ENCODE measurements at places on chromosomes 6 and 20.

DNA sequence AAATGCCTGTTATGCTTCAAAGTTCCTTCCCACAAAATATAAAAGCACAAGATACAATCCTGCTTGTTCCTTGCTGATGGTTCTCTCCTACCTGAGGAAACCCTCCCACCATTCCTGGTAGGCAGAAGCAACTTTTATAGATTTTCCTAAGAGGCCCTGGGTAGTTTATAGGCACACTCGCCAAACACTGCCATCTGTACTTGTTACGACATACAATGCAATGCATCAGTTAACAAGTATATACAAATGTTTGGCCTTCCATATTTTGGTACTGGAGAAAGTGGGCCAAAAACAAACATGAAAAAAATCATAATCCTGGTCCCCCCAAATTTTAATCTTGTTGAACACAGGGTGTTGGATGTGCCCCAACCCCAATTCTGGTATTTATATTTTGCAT, 16.6 kb downstream of the MCM9 start:
- DNase-seq: no peak

GRCh38 chr6:41022294-41022693, 16.7 kb downstream of the UNC5CL start:
- DNase-seq: no peak

DNA sequence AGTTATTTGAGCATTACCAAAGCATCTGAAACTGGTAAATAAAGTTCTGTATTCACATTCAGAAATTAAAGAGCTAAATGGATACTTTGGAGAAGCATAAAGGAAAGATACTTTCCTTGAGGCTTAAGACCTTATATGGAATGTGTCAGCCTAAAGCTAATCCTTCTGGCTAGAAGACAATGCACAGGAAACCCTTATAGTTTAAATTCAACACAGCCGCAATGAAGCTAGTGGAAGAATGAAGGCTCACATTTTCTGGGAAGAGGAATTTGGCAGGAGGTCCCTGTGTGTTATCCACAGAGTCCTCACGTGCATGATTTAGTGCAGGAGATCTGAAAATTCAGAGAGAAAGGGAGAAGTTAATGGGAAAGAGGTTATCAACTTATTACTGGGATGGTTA, 21.5 kb upstream of the CHD6 start:
- DNase-seq: no peak

DNA sequence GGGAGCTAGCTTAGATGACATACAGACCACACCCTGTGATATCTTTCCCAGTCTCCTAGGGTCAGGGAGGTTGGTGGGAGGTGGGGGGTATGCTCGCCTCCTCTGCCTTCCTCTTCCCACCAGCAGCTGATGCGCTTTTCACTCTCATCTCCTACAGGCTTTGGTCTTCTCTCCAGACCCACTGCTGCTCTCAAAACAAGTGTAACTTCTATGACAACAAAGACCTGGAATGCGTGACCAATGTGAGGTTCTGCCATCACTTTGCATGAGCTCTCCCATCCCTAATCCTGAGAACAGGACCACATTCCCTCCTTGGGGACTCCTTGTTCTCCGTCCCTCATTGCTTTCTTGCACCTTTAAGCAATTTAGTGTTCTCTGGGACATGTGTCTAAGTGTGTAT, 2.7 kb downstream of the CTSA start:
- no peak for DNase-seq

DNA sequence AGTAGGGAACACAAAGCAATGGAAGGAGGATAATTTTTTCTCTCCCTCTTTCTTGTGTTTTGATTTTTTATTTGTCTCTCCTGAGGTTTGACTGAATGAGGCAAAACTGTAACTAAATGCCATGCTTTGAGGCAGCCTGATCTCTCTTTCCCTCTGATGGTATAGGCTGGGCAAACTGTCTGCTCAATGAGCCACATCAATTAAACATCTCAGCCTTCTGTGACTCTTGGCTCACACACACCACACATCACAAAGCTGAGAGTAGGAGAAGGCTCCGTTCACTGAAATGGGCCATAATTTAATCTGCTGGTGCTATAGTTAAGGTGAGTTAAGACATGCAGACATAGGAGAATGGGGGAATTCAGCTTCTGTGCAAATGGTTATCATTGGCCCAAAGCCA, 28.1 kb upstream of the SCGN start:
- DNase-seq: no peak

- DNase-seq: peak; percentile 45
Measured at GRCh38 chr6:153210083-153210482, 79.0 kb upstream of the RGS17 start.

DNA sequence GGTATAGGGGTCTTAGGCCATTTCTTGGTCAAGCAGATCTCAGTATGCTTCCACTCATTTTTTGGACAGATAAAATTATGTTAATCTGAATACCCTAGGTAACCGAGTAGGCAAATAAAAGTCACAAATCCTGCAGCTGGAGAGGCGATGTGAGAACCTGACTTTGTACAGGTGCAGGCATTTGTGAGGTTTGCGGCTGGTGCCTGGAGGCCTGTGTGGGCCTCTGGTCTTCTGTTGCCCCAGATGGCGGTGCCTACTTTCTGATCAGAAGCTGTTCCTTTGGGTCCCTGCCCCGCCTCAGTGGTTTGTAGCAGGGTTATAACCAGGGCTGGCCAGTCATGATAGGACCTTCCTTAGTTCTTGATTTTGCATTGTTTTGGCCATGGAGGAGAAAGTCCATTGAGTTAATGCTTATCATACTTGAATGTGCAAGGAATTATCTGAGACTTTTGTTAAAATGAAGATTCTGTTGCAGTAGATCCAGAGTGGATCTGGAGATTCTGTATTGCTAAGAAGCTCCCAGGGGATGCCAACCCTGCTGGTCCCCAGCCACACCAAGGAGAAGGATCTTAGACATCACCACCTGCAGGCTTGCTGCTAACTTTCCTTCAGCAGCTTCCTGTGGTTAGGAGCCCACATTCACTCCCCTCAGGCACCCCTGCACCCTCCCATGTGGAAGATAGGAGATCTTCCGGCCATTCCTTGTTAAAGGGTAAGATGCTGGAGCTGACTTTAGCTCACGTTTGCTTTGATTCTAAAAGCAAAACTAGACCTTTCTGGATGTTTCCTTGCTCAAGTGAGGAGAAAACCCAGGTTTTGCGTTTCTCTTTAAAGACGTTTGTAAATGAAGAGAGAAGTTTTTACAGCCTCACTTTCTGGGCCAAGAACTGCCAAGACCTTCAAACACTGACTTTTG, 50.7 kb downstream of the LRRC1 start:
- no peak for DNase-seq

GRCh38 chr6:3542032-3542640, 85.3 kb upstream of the SLC22A23 start:
- DNase-seq: no peak

DNA sequence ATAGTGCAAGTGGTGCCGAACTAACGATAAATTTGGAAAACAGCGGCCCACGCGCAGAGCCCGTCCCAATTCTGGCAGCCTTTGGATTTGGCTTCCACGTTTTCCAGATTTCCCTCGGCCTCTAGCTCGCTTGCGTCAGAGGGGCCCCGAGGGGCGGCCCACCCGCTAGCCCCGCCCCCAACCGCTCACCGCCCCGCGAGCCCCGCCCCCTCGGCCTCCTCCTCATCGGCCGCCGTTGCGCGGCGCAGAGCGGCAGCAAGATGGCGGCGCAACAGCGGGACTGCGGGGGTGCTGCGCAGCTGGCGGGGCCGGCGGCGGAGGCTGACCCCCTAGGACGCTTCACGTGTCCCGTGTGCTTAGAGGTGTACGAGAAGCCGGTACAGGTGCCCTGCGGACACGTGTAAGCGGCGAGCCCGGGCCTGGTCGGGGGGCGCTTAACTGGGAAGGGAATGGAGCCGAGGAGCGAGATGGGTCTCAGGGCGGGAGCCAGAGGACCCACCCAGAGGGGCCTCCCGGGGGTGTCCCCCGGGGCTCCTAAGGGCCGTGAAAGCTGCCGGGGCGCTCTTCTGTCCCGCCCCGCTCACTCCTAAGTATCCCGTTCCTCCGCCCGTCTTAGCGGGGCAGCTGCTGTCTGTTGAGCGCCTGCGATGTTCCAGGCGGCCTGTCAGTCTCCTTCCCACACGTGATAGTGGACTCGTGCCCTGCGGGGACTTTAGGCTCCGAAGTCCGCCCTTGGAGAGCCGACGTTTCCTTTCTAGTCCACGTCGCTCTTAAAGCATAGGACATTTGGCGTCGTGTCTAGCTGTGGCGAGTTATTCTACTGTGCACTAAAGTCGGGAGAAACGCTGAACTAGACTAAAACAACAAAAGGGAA, at the start of gene RNF114:
RNF114 (plus strand) TSS at position 245 of the 874 bp plus-strand sequence; CDS start at position 261, 16 bp downstream.
- DNase-seq: peak; percentile 90

GRCh38 chr20:63029358-63030121, 22.8 kb upstream of the BHLHE23 start:
- DNase-seq: no peak

DNA sequence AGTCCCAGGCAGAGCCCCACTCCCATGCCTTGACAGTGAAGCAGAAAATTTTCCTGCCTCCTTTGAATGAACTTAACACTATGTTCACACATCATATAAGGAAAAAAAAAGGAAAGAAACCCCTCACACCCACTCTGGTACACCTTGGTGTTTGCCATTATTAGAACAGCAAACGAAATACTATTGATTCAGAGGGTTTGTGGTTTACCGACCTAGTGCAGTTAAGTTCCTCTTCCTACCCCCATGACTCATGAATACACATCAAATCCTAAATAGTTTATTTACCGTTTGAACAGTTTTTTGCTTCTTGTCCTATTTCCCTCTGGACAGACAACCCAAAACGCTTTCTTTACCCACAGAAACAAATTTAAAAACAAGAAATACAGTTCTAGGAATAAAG, 237.7 kb downstream of the FOXA2 start:
- no peak for DNase-seq
